ENCODE measurements at places on chromosomes 6 and 20. TPM values are rescaled to one million over a fixed set of nuclear protein-coding genes. Genes with fewer than 3 reads are reported as not detected.

DNA sequence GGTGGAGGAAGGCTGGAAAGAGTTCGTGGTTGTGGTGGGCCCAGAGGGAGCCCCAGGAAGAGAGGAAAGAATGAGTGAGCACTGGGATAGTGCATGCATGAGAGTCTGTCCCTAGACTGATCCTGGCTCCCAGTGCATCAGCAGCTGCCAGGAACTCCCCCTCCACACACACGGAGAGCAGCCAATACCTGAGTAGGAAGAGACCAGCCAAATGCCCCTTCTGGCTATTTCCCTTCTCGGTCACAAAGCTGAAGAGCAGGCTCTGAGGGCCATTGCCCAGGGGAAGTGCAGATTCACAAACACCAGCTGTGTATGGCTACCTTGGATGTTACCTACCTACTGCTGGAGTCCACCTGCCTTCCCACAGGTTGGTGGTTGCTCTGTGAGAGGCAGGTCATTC is 45.1 kb downstream of the GABRR2 start:
- H3K36me3 ChIP-seq = no peaks in the 10 kb centered on the region
- no peak overlapping the region for H3K4me3 ChIP-seq
- no peaks in the 10 kb centered on the region for H3K4me1 ChIP-seq

- no peak for DNase-seq
- no peak overlapping the region for H3K4me3 ChIP-seq
- H3K27ac ChIP-seq = no peak overlapping the region
These were observed 65.6 kb downstream of the ATP9A start for GRCh38 chr20:51702556-51702955.

DNA sequence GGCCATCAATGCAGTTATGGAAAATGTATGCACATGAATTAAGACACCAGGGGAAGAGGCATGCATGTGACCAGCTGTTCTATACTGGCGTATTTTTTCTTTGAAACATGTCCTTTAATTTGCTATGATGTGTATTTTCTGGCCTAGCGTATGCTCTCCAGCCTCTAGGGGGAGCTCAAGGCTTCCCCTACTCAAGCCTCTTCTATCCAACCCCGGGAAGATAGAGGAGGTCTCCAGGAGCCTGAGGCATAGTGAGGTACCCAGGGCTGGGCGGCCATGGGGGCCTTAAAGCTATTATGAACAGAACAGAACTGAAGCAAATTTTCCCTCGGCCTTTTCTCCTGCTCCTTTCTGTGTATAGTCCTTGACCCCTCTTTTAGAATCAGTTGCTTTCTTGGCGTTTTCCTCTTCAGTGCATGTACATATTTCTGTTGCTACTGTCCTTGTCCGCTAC is 528.9 kb downstream of the MAFB start:
- H3K4me3 ChIP-seq = no peak overlapping the region
- no peaks in the 10 kb centered on the region for H3K27me3 ChIP-seq
- H3K4me1 ChIP-seq = no peaks in the 10 kb centered on the region
- no peak overlapping the region for H3K27ac ChIP-seq
- DNase-seq = peak; percentile 32

GRCh38 chr6:138815797-138816528 is 20.1 kb downstream of the ECT2L start:
- no peak for DNase-seq
- H3K4me1 ChIP-seq = peaks cover 10% of the 10 kb centered on the region
- no peak overlapping the region for H3K4me3 ChIP-seq
- no peak overlapping the region for H3K27ac ChIP-seq
- no peaks in the 10 kb centered on the region for H3K36me3 ChIP-seq

- H3K4me3 ChIP-seq = no peak overlapping the region
- no peak for DNase-seq
- H3K27ac ChIP-seq = no peak overlapping the region
- H3K4me1 ChIP-seq = no peaks in the 10 kb centered on the region
- no peaks in the 10 kb centered on the region for H3K36me3 ChIP-seq
These were observed 67.9 kb downstream of the PSMB1 start for GRCh38 chr6:170485159-170485558.

DNA sequence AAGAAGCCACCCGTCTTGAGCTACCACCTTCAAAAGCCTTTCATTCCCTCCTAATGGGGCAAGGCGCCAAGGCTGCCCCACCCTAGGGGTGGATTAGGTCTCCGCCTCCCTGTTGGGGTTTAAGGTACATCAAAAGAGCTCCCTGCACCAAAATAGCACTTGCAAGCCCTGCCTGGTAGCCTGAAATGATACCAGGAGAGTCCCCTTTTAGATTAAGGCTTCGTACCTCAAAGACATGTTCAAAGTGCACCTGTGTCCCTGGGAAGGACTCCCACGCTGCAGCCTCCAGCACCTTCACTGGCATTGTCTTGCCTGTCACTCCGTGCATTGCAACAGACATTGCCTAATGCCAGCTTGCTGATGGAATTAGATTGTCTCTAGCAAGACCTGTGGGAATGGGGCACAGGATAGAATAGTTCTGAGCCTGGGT is 15.7 kb upstream of the CDKN1A start:
- peaks cover 7% of the 10 kb centered on the region for H3K27me3 ChIP-seq
- H3K4me3 ChIP-seq = no peak overlapping the region

DNA sequence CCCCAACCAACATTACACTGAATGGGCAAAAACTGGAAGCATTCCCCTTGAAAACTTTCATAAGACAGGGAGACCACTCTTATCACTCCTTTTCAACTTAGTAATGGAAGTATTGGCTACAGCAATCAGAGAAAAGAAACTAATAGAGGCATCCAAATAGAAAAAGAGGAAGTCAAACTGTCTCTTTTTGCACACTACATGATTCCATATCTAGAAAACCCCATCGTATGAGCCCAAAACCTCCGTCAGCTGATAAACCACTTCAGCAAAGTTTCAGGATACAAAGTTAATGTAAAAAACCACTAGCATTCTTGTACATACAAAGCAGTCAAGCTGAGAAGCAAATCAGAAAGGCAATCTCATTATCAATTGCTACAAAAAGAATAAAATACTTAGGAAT is 580.4 kb upstream of the PTCHD4 start:
- H3K27ac ChIP-seq = no peak overlapping the region
- no peaks in the 10 kb centered on the region for H3K27me3 ChIP-seq
- no peak overlapping the region for H3K4me3 ChIP-seq
- DNase-seq = no peak

DNA sequence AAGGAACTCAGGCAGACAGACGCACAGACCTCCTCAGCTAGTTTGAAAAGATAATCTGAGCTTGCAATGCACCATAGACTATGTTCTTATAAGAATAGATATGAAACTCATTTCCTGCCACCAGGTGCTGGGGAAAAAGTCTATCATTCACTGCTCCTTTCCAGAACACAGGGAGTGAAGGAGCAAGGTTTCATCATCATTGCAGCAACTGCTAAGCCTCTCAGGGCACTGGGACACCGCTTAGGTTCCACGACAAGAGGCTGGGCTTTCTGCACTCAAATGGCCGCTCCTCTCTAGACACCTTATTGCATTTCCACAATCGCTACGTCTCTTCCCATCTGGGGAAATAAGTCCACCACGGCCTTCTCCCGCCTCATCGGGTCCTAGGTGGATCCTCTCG is 418.5 kb upstream of the JARID2 start:
- H3K27ac ChIP-seq = no peak overlapping the region
- no peaks in the 10 kb centered on the region for H3K4me1 ChIP-seq
- H3K4me3 ChIP-seq = no peak overlapping the region
- H3K27me3 ChIP-seq = no peaks in the 10 kb centered on the region
- H3K36me3 ChIP-seq = no peaks in the 10 kb centered on the region
- no peak for DNase-seq

- peaks cover 2% of the 10 kb centered on the region for H3K4me1 ChIP-seq
- DNase-seq = no peak
- H3K27ac ChIP-seq = no peak overlapping the region
- H3K36me3 ChIP-seq = no peaks in the 10 kb centered on the region
- H3K4me3 ChIP-seq = no peak overlapping the region
These were observed 16.2 kb downstream of the KCNK17 start for GRCh38 chr6:39298061-39298460.

Gene SLC2A10
- total RNA-seq = 2.3 TPM

Gene RAD21L1
- not detected for total RNA-seq

Gene ADTRP
- total RNA-seq = not detected

Gene LRRC73
- total RNA-seq = 1.0 TPM
